ENCODE measurements at places on chromosomes 7 and 10. TPM values are rescaled to one million over a fixed set of nuclear protein-coding genes. Genes with fewer than 3 reads are reported as not detected.

DNA sequence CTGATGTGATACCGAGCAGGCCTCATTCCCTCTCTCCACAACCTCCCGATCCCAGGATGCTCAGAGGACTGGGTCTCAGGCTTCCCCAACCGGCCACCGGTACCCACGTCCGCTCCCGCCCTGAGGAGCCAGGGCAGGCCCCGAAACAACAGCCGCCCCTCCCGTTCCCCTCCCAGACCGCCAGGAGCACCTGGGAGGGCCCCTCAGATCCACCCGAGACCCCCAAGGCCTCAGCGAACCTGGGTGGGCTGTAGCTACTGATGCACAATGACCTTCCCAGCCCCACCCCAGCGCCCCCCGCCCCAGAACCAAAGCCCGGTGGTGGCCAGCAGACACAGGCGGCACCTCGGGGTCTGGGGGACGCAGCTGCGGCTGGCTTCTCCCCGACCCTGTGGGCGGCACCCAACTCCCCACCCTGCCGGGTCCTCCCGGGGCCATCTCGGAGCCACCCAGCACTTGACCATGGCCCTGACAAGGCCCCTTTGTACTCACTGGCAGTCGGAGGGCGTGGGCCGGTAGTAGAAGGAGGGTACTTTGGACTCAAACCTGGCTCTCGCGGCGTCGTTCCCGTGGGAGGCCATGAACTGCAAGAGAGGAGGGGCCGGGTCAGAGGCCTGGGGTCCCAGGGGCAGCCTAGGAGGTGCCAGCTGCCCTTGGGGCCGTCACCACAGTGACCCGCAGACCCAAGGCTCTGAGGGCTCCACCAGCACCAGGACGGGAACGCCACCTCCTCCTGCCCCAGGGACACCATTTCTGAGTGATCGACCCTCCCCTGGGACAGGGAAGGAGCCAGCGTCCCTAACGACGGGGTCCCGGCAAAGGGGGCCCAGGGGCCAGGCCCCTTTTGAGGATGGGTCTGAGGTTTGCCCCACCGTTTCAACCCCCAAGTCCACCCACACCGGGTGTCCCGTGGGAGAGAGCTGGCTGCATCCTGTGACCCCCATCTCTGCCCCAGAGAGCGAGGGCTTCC is 28.1 kb downstream of the ADAP1 start:
- peak; percentile 15 for DNase-seq

DNA sequence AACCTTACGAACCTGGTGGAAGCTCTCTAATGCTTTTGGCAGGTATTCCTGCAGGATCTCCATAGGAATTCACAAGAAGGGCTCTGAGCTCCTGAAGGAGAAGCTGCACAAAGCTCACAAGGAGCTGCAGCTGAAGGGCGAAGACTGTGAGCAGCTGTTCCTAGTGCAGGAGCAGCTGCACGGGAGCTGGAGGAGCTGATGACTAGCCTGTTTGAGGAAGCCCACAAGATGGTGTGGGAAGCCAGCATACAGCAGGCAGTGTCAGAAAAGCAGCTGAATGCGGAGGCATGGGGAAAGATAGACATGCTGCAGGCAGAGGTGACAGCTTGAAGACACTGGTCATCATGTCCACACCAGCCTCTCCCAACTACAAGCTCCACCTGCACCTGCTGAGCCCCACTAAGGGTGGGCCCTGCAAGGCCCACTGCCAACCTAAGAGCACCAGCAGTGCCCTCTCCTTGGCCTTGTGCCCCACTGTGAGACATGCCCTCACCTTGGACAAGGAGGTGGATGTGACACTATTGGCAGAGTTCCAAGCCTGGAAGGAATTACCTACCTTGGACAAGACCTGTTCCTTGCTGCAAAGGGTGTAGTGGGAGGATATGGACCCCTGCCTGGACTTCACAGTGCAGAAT is 250.6 kb downstream of the BBS9 start:
- DNase-seq: no peak

- DNase-seq: no peak
Observed at GRCh38 chr7:144941127-144941526, 105.3 kb upstream of the TPK1 start.

The EGR2 gene
- 0.52 TPM for total RNA-seq

- no peak for DNase-seq
Observed at GRCh38 chr10:76149182-76149581, 717.8 kb downstream of the LRMDA start.

The GRB10 gene
- 40.6 TPM for total RNA-seq

GRCh38 chr7:5692845-5693278 is 88.6 kb downstream of the RNF216 start:
- no peak for DNase-seq
